Motor neuron (in vitro differentiated cells): ENCODE measurements at places on chromosomes 2 and 18. TPM values are rescaled to one million over a fixed set of nuclear protein-coding genes. Genes with fewer than 3 reads are reported as not detected.

Gene CLHC1
- total RNA-seq: 30.4 and 52.0 TPM in 2 replicates

GRCh38 chr18:68735483-68736343, 20.8 kb upstream of the TMX3 start:
- peak; percentile 50 for ATAC-seq

GRCh38 chr2:66888791-66889631, 454.1 kb downstream of the MEIS1 start:
- no peak for ATAC-seq

GRCh38 chr2:47833516-47833968, 50.6 kb downstream of the MSH6 start:
- ATAC-seq: no peak

DNA sequence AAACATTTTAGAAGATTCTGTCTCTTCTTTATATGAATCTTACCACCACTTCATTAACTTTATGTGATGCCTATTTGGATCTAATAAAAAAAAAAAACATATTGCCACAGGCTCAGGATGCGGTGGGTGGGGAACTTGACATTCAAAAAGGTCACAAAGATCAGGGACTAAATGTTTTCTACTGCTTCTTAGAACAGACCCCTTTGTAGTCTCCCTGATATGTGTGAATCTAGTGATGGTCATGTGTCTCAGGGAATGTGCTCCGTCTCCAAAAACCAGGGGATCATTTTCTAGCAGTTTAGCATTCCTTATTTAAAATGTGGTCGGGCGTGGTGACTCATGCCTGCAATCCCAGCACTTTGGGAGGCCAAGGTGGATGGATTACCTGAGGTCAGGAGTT, 807.8 kb upstream of the CHAC2 start:
- no peak for ATAC-seq

GRCh38 chr2:239162141-239162821, 238.5 kb downstream of the HDAC4 start:
- no peak for ATAC-seq

DNA sequence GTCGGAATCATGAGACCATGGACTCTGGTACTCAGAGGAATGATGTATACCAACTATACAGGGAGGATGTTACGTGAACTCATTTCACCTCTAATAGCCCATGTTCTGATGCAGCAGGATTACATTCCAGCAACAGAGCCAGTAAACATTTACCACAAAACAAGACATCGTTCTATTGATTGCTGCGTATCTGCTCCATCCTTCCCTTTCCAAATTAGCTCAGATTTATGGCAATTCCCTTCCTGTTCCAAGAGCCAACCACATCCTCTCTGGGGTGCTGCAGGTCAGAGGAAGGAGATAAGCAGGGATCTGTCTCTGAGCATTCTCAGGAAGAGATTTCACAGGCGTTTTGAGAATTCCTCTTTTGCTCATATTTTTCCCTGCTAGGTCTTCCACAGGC, 98.3 kb downstream of the KLF7 start:
- no peak for ATAC-seq

DNA sequence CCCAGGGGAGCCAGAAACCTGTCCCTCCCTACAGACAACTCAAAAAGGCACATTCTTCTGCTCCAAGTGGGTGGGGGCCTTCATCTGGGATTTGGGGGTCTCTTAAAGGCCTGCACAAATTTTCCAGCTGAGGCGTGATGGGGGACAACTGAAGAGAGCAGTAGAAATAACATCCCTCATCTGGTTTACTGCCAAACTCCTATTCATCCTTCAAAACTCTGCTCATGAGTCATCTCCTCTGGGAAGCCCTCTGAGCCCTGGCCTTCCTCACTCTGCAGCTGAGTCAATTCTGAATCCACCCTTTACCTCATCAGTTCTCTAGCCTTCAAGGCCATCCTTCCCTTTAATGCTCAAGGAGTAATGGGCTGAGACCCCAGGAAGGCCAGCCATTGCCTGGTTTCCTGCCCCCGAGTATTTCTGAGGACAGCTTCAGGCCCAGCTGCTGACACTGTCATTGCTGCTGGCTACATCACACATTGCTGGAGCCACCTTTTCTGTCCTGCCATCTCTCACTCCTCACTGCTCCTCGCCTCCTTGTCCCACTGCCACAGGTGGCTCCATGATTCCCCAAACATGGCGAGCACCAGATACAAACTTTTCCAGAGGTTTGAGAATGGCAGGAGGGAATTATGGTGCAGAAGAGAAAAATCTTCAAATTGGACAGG, 32.2 kb upstream of the GLI2 start:
- ATAC-seq: peak; percentile 85
